ENCODE measurements at places on chromosomes 5 and 9.

GRCh38 chr5:145859897-145860296 lies 12.9 kb downstream of the GRXCR2 start:
- DNase-seq = no peak

- no peak for DNase-seq
These were observed 830 bp downstream of the PRRC1 start for GRCh38 chr5:127518319-127518621.

DNA sequence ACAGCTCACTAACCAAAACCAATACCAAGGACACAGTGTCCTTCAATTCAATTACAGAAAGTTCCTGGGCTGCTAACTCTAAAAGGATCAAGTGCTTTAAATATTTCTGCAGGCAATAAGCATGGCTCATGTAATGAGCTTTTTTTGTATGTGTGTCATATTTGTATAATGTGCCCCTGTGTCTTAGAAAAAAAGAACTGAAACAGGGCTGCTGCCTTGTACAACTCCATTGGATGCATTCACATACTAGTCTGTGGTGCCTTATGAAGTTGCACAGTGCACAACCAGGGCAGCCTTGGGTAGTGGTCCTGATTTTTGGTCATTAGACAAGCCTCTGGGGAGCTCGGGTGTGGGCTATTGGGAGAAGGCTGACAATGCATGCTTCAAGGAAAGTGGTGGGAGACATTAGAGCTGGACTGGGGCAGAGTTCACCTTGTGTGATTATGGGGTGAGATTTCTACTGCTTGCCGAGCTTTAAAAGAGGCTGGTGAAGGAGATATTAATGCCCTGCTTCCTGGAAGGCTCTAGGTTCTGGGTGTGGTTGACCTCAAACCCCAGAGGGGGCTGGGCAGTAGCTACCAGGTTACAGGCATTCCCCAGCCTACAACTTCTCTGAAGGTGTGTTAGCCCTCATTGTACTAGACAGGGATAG lies 3.6 kb upstream of the CPEB4 start:
- DNase-seq = peak; percentile 27

DNA sequence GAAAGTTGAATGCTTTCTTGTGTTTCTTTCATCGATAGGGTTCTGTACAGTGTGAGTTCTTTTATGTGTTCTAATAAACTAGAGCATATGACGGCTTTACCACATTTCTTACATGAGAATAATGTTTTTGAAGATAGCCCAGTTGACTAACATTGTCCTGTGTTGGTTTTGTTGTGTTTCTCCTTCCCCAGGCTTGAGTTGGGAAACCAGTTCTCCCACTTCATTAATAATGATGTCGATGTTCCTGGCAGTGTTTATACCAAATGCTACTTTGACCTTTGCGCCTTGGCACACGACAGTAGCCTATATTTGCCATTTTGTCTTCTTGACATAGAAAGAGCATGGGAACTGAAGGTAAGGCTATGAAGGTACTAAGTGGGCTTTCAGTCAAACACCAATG lies 14.4 kb upstream of the ZNF782 start:
- no peak for DNase-seq

- DNase-seq = no peak
These were observed 45.4 kb downstream of the ZNF618 start for GRCh38 chr9:113921396-113921925.

DNA sequence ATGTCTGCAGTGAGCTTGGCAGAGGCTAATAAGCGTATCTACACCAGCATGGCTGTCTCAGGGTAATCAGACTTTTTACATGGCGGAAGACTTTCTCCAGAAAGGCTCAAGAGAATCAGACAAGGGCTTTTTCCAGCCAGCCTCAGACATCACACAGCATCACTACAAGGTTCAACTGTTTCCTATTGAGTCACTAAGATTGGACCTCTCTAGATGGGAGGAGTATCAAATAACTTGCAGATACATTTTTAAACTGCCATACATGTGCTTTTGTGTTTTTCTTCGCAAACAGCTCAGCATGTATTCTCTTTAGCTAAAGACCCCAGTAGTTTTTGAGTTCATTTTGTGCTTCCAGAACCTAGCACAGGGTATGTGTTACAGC lies 22.9 kb upstream of the PIK3R1 start:
- DNase-seq = no peak

DNA sequence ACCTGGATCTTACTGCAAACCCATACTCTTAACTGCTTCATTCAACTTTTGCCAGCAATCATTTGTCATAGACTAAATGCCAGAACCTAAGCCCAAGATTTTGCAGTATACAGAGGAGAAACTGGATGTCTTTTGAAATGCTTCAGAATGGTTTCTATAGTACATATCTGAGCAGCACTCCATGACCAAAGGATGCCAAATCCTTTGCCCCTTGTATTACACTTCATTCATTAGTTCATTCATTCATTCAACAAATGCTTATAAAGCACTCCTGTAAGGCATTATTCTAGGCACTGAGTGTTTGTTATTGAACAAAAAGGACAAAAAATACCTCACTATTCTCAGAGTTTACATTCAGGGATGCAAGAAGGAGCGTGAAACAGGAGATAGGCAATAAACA lies 119.9 kb downstream of the SLC1A3 start:
- DNase-seq = no peak

DNA sequence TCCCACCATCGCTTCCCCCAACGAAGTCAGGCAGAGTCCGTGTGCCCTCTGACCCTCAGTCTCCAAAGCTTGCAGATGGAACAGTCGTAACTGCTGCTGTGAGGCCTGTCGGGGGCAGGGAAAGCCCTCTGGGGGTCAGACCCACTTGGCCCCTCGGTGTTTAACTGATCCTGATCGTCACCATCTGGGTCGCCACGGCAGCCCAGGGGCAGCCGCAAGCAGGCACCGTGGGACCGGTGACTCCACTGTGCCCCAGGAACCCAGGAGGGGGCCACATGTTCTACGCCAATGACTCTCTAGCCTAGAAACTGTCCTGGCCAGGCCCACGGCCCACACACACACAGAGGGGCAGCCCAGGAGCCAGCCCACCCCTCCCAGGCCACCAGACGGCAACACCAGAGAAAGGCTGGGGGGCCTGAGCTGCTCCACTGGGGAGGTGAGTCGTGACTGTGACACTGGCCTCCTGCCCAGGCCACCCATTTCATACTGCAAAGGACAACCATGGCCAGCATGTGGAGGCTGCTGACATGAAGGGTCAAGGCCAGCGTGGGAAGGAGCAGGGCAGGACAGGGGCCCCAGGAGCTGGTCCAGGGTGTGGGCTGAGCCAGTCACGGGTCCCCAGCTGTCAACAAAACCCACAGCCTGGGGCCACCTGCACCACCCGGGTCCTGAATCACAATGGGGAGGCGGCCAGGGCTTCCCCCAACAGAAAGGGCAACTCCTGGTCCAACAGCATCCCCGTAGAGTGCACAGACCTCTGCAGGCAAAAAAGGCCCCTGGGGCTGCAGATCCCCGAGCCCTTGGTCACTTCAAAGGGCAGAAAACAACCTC lies 20.8 kb downstream of the VAV2 start:
- DNase-seq = no peak

DNA sequence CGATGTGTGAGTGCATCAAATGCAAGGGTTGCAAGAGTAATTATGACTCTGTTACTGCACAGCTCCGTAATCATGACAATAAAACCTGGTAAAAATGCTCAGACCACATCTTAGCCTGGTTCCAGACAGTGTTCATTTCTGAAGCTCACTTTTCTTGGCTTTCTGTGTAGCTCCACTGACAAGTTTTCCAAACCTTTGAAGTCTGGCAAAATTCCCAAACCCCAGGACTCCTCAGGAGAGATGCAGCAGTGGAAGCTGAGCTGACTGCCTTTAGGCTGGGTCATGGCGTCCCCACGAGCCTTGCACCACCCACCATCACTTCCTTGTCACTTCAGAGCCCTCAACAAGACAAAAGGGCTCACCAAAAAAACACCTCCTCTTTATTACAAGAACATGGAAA lies 131.6 kb upstream of the TAS2R1 start:
- no peak for DNase-seq

- no peak for DNase-seq
These were observed 29.3 kb downstream of the SLC44A1 start for GRCh38 chr9:105273731-105274130.

GRCh38 chr9:81787747-81788632 lies 98.6 kb upstream of the TLE1 start:
- no peak for DNase-seq

GRCh38 chr5:93584596-93585040 lies 1.6 kb downstream of the NR2F1 start:
- DNase-seq = no peak

GRCh38 chr5:12250454-12250853 lies 346.2 kb upstream of the CTNND2 start:
- no peak for DNase-seq

- DNase-seq = no peak
These were observed 382.6 kb downstream of the ADGRV1 start for GRCh38 chr5:90941002-90941720.

GRCh38 chr9:112559629-112560413 lies 73.2 kb downstream of the KIAA1958 start:
- no peak for DNase-seq

- DNase-seq = no peak
These were observed 306.4 kb upstream of the CD180 start for GRCh38 chr5:67502951-67503350.

DNA sequence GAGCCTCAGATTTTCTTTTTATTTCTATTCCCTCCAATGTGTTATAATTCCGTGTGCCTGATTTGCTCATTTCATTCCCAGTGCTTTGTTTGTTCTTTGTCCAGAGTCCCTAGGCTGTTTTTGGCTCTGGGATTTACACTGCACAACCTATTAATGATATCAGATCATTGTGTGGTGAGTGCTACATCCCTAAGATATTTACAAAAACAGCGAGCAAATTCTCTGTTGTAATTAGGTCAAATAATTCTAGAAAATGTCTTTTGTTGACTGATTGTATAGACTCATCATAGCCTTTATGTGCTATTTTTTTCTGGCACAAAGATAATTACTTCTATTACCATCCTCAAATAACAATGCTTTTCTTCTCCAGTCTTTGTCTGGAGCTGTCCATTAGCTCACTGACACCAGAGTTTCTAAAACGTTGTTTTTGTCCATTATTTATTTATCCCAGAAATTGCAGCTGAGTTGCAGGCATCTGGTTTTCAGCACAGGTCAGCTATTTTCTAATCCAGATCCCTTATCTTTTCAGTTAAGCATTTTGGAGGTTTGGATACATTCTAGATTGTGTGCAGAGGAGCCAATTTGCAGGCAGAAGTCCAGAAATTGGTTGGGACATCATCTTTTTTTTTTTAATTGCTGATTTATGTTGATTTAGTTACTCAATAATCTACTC lies 379.9 kb upstream of the DMAC1 start:
- DNase-seq = no peak

DNA sequence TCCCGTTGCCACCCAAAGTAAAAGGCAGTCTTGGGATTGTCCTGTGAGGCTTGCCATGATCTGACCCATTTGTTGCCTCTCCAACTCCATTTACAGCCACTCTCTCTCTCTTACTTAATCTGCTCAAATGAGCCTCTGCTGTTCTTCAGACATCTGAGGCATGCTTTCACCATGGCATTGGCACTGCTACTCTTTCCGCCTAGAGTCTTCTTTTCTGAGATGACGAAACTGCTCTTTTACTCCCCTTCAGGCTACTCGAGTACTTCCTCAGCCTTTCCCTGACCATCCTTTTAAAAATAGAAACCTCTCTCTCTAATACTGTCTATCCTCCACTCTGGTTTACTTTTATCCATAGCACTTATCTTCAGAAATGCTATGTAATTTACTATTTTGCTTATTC lies 9.0 kb downstream of the FOCAD start:
- no peak for DNase-seq

- DNase-seq = no peak
These were observed 69.8 kb downstream of the GALNT10 start for GRCh38 chr5:154260224-154260927.

GRCh38 chr5:115309751-115310370 lies 13.4 kb upstream of the CCDC112 start:
- DNase-seq = no peak

GRCh38 chr9:5470122-5470521 lies 19.8 kb downstream of the CD274 start:
- DNase-seq = no peak

DNA sequence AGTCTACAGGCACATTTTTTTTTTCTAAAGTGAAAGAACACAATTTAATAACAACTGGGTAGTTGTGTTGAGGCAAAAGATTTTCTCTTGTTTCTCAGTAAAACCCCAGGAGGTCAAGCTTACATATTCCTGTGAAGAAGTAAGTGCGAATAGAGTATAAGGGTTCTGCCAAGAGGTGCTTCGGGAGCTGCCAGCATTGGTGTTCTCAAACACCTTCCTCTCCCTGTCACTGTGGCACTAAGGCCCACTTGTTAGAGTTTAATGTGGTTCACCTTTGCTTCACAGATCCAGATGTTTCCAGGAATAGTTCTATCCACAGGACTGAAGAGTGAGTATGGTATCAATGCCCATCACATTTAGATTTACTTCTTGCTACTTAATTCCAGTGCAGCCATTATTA lies 91.7 kb upstream of the C6 start:
- no peak for DNase-seq

DNA sequence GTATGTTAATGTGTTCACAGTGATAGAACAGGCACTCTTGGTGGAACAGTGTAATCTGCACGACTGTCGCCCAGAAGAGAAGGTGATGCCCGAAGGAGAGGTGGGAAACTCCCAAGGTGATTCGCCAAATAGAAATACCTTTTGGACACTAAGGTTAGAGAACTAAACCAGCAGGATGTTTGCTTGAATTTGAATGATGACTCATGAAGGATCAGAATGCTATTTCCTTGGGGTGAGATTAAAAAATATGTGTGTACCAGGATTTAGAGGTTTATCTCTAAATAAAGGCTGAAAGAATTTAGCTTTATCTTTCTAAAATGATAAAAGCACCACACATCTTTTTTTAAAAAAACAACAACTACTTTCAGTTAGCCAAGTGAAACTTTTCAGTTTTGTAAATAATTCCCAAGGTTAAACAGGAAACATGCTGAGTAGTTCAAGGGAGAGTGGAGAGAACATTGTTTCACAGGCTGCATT lies 297.4 kb upstream of the TAS2R1 start:
- no peak for DNase-seq

GRCh38 chr5:143613329-143613728 lies 198.6 kb upstream of the HMHB1 start:
- no peak for DNase-seq

DNA sequence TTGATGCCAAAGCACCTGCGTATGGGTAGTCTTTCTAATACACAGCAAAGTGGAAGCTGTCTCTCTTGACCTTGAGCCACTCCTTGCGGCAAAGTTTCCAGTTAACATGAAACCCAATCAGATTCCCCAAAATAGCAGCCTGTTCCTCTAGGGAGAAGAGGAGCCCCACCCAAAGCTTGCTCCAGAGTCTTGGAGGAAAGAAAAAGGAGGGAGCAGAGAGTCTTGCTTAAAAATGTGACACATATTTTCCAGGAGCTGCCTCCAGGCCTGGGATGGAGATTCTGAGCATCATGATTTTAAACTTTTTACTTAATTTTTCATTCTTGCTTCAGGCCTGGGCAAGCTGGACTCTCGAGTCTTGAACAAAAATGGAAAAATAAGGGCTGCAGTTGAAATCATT lies 223.5 kb upstream of the TNC start:
- no peak for DNase-seq

GRCh38 chr9:130243015-130243881 lies 22.3 kb upstream of the HMCN2 start:
- peak; percentile 82 for DNase-seq

GRCh38 chr5:179142434-179143198 lies 82.4 kb downstream of the ZNF354C start:
- no peak for DNase-seq

Measured in activated gamma-delta T cell treated with Interleukin-2 at 50 U/mL for 16 hours (primary cell).